ENCODE measurements at places on chromosomes 5 and 9.

GRCh38 chr9:87888501-87888900 lies 5.8 kb downstream of the SPATA31E1 start:
- DNase-seq: no peak

DNA sequence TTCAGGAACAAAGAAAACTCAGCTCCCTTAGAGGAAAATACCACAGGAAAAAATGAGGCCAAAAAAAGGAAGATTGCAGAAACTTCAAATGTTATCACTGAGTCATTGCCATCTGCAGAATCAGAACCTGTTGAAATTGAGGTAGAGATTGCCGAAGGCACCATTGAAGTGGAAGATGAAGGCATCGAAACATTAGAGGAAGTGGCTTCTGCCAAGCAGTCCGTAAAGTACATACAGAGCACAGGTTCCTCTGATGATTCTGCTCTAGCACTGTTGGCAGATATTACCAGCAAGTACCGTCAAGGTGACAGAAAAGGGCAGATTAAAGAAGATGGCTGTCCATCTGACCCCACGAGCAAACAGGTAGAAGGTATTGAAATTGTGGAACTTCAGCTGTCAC lies 30.8 kb upstream of the NIM1K start:
- no peak for DNase-seq

GRCh38 chr9:92295827-92296258 lies 2.3 kb upstream of the IARS1 start:
- no peak for DNase-seq

DNA sequence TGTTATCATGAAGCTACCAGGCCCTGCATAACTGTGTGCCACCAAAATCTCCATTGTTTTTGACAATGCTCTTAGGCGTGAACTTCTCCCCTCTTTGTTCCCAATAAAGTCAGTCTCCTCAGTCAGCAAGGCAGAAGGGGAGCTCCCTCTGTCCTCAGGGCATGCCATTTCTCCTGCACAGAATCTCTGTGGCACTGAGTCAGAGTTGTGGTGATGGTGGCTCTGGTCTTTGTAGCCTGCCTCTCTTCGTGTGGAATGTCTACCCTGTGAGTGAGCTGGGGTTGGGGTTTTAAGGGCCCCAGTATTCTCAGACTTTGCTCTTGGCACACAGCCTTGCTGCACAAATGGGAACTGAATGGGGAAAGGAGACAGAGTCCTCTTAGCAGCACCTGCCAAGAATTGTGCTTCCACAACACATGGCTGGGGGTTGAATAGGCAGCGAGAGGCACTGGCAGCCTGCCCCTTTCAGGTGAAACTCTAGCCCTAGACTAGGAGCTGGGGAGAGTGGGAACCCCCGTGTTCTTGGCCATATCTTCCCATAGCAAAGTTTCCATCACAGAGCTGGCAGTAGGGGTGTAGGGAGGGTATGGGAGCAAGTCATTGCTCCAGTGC lies 146.6 kb downstream of the SH3GL2 start:
- no peak for DNase-seq

- peak; percentile 88 for DNase-seq
Measured at GRCh38 chr9:19728101-19728500, 60.7 kb downstream of the SLC24A2 start.

DNA sequence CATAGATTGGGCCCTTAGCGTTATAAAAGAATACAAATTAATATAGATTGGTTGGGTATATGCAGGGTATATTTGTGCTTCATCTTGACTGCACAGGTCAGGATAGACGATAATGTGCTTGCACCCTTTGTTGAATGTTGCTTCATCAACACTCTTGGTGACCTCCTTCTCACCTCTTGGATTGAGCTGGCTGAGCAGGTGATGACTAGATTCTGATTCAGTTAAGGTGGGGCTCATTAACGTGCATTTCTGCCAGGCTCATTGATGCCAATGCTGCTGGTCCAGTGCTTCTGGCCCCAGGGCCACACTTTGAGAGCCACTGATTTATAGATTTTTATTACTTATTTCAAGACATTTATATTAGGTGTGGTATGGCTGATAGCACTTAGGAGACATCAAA lies 27.7 kb downstream of the PCSK5 start:
- DNase-seq: no peak

GRCh38 chr9:14400658-14400995 lies 86.7 kb upstream of the NFIB start:
- peak; percentile 53 for DNase-seq

- no peak for DNase-seq
Measured at GRCh38 chr9:84501587-84501986, 161.0 kb upstream of the SLC28A3 start.
